ENCODE measurements at places on chromosomes 2 and 18. TPM values are rescaled to one million over a fixed set of nuclear protein-coding genes. Genes with fewer than 3 reads are reported as not detected.

SLC19A3 gene
- 14.5 TPM for total RNA-seq

SERPINB10 gene
- not detected for total RNA-seq

DNA sequence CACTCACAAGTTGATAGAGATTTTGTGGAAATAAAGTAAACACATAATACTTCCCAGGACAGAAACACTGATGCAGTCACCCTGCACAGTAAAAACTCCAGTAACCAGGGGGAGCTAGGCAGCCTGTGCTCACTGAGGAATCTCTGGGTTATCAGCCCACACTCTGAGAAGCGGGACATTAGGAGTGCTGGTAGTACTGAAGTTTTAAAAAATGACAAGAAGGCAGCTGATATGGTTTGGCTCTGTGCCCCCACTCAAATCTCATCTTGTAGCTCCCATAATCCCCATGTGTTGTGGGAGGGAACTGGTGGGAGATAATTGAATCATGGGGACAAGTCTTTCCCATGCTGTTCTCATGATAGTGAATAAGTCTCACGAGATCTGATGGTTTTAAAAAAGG lies 31.4 kb downstream of the KCTD1 start:
- DNase-seq: no peak
- no peak overlapping the region for H3K4me3 ChIP-seq
- H3K27me3 ChIP-seq: no peaks in the 10 kb centered on the region
- no peaks in the 10 kb centered on the region for H3K4me1 ChIP-seq

GRCh38 chr2:25416674-25417073 lies 74.9 kb upstream of the DNMT3A start:
- no peaks in the 10 kb centered on the region for H3K4me1 ChIP-seq
- no peak overlapping the region for H3K4me3 ChIP-seq

DNA sequence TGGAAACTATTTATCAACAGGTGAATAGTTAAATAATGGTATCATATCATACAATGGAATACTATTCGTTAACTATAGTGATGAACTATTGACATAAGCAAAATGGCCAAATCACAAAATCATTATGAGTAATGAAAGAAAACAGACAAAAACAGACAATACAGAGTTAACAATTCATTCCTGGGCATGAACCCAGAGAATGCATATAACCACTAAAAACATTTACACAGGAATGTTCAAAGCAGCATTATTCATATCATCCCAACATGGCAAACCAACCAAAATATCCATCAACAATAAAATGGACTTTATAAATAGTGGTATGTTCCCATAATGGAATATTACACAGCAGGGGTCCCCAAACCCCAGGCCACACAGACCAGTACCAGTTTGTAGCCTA lies 131.2 kb upstream of the CYP1B1 start:
- H3K27me3 ChIP-seq: no peaks in the 10 kb centered on the region
- no peak overlapping the region for H3K4me3 ChIP-seq
- no peaks in the 10 kb centered on the region for H3K4me1 ChIP-seq
- DNase-seq: no peak
- no peak overlapping the region for H3K27ac ChIP-seq

DNA sequence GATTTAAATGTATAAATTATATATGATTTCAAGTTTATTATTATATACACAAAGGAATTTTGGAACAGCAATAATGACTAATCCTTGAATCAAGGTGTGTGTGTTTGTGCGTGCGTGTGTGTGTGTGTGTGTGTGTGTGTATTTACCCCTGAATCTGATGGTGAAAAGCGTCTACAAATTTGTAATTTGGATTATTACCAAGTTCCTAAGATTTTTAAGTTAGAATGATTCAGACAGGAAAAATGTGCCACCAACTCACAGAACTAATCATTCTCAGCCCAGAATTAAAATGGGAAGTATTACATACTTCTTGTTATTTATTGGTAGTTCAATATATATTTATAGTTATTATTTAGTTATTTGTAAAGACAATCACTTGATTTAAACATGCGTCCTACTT lies 12.3 kb downstream of the CALCRL start:
- no peak overlapping the region for H3K4me3 ChIP-seq
- H3K27me3 ChIP-seq: no peaks in the 10 kb centered on the region
- no peaks in the 10 kb centered on the region for H3K36me3 ChIP-seq
- no peak for DNase-seq

DNA sequence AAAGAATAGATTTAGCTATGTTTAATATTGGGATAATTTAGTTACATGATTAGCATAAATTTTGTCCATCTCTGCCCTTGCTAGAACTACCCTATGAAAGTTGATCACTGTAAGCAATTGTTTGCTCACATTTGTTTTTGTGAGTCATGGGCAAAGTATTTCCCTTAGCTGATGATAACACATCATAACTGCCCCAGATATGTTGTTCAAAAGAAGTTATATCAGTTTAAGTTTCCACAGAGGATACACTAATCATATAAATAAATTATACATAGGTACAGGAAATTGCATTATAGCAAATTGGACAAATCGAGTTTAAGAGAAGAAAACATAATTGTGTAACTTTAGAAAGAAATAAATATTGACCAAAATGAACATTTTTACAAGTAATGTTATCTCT lies 223.2 kb upstream of the PIK3C3 start:
- no peaks in the 10 kb centered on the region for H3K4me1 ChIP-seq
- no peak overlapping the region for H3K4me3 ChIP-seq
- DNase-seq: no peak

GRCh38 chr2:180985771-180986395 lies 5.5 kb downstream of the UBE2E3 start:
- peaks cover 35% of the 10 kb centered on the region for H3K4me1 ChIP-seq
- H3K36me3 ChIP-seq: no peaks in the 10 kb centered on the region
- H3K27me3 ChIP-seq: no peaks in the 10 kb centered on the region
- H3K4me3 ChIP-seq: no peak overlapping the region

DNA sequence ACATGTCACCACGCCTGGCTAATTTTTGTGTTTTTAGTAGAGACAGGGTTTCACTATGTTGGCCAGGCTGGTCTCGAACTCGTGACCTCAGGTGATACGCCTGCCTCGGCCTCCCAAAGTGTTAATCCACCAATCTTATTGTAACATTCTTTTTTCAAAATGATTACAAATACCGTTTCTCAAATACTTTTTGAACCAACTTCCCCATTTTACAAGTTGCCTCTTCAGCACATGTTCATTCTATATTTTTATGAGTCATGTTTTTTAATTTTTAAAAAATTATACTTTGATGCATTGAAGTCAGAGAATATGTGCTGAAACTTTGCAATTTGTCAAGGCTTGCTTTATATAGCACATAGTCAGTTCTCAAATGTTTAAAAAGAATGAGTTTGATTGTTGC lies 58.2 kb downstream of the QPCT start:
- no peaks in the 10 kb centered on the region for H3K4me1 ChIP-seq
- no peak overlapping the region for H3K4me3 ChIP-seq
- DNase-seq: no peak
- H3K27me3 ChIP-seq: no peaks in the 10 kb centered on the region
- no peaks in the 10 kb centered on the region for H3K36me3 ChIP-seq

- peaks cover 2% of the 10 kb centered on the region for H3K4me1 ChIP-seq
- H3K4me3 ChIP-seq: no peak overlapping the region
- DNase-seq: no peak
These were observed 10.2 kb upstream of the HTR2B start for GRCh38 chr2:231134910-231135655.

DNA sequence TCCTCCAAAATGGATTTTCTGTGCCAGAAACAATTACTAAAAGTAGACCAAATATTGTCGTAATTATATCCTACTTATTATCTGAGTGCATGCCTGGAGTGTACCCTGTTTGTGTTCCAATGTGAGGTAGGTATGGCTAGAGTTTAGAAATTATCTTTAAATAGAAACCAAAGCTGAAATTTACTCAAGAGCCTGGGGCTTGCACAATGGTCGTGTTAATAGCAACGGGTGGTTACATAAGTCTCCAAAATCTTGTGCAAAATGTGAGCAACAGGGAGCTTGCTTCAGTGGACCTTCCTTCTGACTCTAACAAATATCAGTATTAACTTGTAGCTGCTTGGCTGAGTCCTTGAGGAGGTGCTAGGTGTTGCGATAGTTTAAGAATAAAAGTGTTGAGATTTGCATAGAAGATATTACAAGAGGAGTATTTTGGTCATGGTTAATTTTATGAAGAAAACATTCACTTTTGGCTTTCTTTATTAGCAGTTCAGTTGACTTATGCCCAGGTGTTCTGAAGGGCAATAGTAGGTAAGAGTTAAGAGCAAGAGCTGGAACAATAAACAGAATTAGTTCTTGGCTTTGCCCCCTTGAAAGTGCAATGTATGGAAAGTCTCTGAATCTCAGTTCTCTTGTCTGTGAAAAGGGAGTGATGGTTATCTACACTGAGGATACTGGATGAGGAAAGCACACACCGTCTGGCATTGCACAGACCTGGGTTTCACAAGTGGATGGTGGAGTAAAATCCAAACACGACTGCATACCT lies 4.6 kb downstream of the CXCR4 start:
- no peak for DNase-seq
- H3K4me3 ChIP-seq: no peak overlapping the region
- H3K4me1 ChIP-seq: peaks cover 24% of the 10 kb centered on the region
- peaks cover 68% of the 10 kb centered on the region for H3K27me3 ChIP-seq
- H3K36me3 ChIP-seq: no peaks in the 10 kb centered on the region
- H3K27ac ChIP-seq: no peak overlapping the region
